Astrocyte of the spinal cord (primary cell): ENCODE measurements at places on chromosomes 4 and X.
A peak's percentile ranks its signal among the peaks of the same experiment; 100 is the strongest.

GRCh38 chrX:14948691-14949090 lies 75.5 kb downstream of the MOSPD2 start:
- no peak for DNase-seq

DNA sequence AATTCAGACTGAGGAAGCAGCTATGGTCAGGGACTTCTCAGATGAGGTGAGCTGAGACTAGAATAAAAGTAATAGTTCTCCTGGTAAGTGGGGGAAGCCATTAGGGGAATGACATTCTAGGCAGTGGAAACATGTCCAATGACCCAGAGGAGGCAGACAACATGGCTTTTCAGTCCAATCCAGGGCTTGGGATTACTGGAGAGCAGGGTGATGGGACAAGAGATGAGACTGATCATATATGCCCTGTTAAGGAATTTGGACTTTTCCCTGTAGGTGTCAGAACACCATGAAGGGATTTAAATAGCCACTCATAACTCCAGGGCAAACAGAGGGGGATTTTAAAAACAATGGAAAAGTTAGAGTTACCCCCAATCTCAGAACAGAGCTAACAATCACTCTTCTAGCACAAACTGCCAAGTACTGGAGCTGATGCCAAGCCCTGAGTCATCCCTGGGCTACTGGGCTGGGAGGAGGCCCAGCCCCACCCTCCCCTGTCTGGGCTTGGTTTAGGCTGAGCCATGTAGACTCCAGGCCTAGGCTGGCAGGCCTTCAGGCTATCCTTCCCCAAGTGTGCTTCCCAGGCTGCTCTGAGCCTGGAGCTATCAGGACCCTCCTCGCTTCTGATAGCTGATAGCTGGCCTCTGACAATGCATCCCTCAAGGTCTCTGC lies 22.7 kb upstream of the MSN start:
- DNase-seq, result peak; percentile 86

DNA sequence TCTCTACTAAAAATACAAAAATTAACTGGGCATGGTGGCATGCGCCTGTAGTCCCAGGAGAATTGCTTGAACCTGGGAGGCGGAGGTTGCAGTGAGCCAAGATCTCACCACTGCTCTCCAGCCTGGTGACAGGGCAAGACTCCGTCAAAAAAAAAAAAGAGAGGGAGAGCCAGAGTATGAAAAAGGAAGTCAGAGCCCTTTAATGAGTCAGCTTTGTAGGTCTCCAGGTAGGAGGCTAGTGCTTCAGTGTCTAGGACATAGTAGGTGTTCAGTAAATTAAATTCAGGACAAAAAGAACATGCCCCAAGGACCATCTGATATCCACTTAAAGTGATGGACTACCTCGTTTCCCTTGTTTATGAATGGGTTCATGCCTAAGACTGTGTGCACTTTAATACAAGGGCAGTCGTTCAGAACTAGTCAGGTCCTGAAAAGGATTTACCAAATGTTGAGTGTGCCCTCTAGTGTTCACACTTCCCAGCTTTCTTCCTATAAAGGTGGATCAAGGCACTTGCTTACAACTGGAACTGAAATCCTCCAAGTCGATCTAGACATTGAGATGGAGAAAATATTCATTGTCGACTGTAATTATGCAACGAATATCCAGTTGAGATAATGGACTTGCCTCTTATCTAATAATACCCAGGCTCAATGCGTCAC lies 29.0 kb downstream of the F9 start:
- DNase-seq, result peak; percentile 65

GRCh38 chrX:19592952-19593351 lies 77.6 kb upstream of the MAP3K15 start:
- no peak for DNase-seq

GRCh38 chr4:148444296-148445070 lies 2.3 kb upstream of the NR3C2 start:
- DNase-seq, result no peak

- DNase-seq, result peak; percentile 36
Observed at GRCh38 chrX:104270916-104271512, 16.3 kb upstream of the ESX1 start.

DNA sequence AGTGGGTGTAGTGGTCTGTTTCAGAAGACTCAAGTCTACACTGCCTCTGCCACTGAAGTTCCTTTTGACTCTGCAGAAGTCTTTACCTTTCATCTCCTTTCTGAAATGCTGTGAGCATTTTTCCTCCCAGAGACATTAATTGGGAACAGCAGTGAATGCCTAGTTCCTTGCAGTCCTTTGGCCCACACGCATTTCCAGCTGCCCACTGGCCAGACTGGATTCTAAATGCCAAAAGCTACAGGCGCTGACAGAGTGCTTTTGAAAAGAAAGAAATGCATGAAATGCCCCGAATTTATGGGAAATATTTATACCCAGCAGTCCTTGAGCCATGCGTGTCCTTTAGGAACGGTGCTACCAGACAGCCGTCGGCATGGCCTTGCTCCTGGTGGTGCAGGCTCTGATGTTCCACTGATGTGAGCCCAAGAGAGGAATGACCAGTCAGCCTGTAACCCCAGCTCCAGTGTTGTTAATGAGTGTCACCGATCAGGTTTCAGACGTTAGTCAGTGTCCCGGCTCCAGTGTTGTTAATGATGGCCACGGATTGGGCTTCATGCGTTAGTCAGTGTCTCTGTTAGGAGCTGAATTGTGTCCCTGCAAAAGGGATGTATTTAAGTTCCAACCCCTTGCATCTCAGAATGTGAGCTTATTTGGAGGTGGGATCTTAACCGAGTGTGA lies 132.6 kb downstream of the TBL1X start:
- DNase-seq, result no peak

GRCh38 chrX:48696909-48697727 lies 584 bp downstream of the SUV39H1 start:
- DNase-seq, result peak; percentile 22

DNA sequence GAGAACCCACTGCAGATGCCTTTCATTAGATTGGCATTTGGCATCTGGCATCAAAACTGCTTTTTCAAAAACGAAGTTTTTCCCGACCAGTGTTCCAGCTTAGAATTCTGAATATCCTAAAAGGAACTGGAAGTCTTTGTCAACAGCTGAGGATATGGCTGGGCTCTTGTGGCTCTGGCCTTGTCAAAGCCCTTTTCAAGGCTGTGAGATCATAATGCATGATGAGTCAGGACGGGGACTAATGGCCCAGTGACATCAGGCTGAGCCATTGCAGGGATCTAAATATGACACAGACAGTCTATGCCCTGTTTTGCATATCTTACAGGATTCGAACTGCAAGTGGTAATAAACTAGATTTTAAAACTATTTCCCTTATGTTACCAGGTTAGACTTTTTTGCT lies 306.4 kb downstream of the PTTG2 start:
- DNase-seq, result peak; percentile 24

DNA sequence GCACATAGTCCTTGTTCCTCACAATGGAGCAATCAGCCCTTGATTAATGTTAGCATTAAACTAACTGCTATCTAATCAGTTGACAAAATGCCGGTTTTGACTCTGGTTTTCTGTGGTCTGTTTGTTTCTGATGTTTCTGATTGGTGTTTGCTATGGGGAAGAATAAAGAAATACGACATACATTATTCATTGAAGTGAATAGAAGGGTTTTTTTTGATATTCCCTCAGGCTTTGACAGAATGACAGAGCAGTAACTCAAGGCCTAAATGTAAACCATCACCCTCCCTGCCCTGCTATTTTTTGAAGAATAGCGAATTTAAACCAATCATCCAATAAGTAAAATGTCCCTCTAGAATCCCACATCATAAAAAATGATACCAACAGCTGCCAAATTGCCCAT lies 65.5 kb upstream of the HS3ST1 start:
- DNase-seq, result no peak

- DNase-seq, result no peak
Observed at GRCh38 chrX:49249616-49250015, 14.3 kb downstream of the CCDC22 start.

DNA sequence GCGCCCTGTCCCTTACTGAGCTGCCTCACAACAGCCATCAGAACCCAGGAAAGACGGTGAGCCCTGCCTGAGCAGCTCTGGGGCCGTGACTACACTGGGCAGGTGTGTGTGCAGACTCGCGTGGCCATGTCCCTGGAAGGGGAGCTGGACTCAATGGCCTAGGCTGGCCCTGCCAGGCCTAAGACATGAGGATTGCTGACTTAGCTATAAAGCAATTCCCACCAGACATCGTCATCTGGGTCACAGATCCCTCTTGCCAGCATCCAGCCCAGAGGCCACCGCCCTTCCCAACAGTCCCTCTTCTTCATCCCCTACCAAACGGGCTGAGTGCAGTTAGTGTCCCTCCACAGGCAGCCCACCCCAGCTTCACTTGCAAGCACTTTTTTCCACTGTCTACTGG lies 3.7 kb downstream of the NAA10 start:
- no peak for DNase-seq

DNA sequence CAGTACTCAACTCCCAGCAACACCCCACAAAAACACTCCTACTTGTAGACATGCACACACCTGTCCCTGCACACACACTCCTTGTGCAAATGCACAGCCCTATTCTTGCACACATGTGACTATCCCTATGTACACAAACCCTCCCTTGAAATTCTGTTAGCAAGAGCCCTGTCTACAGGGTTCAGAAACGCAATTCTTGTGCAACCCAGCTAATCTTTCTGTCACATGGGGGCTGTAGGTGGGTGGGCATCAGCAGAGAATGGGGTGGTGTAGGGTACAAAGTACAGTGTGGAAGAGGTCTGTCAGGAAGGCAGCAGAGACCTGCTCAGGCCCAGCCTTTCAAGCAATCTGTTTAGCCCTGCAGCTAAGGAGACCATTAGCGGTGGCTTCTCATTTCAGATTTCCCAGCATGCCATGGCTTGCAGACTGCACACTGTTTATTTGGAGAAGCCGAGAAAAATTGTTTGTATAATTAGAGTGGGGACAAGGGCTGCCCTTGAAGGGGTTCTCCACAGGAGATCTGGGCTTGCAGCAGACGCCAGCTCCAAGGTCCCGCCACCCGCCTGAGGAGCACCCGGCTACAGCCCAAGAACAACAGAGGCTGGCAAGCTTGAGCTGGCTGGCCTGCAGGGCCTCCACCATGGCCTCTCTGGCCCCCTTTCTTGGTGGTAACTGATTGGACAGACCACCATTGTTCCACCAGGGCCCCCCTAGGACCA lies 144.0 kb upstream of the PJA1 start:
- DNase-seq, result no peak

- no peak for DNase-seq
Observed at GRCh38 chr4:109172301-109172700, 130.2 kb downstream of the COL25A1 start.

- no peak for DNase-seq
Observed at GRCh38 chr4:104967034-104967401, 179.7 kb upstream of the TET2 start.

DNA sequence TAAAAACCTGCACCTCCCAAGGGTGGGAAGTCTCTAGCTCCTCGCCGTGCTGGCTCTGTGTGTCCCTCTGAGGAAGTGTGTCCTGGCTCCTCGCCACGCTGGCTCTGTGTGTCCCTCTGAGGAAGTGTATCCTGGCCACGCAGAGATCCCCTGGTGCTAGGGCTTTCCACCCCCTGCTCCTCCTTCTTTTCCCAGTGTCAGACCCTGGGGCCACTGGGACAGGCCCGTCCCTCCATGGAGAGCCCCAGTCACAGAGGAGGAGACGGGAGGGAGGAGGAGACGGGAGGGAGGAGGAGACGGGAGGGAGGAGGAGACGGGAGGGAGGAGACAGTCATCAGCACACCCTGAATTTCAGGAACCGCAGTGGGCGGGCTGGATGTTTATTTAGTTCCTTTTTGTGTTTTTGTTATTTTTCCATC lies 53.8 kb upstream of the HGFAC start:
- DNase-seq, result peak; percentile 19

GRCh38 chr4:152901205-152901604 lies 34.9 kb upstream of the FHDC1 start:
- DNase-seq, result no peak

DNA sequence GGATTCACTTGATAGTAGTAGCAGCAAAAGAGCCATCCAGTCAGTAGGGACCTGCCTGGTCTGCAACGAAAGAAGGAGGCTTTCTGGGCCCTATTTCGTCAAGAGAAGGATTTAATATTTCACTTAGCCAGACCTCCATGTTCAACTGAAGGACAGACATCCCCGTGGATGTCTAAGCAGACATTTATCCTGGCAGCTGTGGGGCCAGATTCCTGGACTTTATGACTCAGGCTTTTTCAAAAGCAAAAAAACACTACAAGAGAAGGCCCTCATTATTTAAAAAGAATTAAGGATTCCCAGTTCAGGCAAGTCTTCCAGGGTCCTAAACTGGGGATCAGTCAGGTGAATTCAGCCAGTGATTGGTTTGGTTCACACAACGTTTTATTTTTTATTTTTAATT lies 88.5 kb upstream of the TSPAN5 start:
- DNase-seq, result no peak

GRCh38 chr4:13966231-13967195 lies 339.0 kb upstream of the BOD1L1 start:
- peak; percentile 77 for DNase-seq

DNA sequence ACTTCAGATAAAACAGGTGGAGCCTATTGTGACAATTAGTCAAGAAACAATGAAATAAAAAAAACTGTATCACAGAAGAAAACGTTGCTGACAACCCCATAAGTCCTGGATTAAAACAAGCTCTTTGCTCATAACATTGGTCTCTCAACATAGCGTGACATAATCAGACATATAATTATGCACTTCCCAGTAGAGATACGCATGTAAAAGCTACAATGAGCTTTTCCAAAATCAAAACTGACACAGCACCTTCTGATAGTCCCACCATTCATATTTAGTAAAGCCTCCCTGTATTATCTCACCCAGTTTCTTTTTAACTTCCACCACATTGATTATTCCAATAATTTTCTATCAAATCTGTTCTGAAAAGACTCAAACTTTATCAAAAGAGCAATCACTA lies 372.1 kb upstream of the SMIM31 start:
- DNase-seq, result no peak

GRCh38 chr4:106541253-106541652 lies 172.7 kb upstream of the GIMD1 start:
- DNase-seq, result peak; percentile 82

- DNase-seq, result no peak
Observed at GRCh38 chrX:52363247-52363883, 5.5 kb upstream of the XAGE2 start.

DNA sequence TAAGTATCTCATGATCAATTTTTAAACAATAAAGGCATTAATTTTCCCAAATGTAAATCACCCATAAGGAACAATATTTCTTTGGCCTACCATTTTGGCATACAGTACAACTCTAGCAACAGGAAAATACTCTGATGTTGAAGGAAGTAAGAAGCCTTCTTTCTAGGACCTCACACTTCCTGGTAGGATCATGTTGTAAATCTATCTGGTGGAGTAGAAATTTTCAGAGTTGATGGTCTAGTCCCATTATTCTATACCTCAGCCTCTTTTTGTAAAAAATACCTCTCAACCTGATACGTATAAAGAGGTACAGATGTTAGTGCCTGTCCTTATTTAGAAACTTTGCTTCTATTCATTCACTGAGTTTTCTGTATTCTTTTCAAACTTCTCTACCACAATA lies 40.2 kb upstream of the GRID2 start:
- DNase-seq, result no peak

DNA sequence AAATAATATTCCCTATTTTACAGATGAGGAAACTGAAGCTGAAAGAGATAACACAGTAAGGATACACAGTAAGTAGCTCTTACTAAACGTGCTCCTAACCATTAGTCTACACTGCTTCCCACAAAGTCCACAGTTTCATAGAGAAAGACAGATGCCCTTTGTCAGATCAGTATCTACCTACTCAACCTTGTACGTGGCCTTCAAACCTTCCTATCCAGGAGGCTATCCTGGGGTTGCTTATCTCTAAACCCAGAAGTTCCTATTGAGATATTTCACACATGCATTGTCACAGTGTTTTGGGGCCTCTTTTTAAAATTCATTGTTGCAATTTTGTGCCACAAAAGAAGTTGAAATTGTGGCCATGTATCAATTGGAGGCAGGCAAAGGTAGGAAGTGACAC lies 208.0 kb downstream of the ENOX2 start:
- DNase-seq, result no peak
